ENCODE measurements at places on chromosomes 6 and 20. TPM values are rescaled to one million over a fixed set of nuclear protein-coding genes. Genes with fewer than 3 reads are reported as not detected.
A peak's percentile ranks its signal among the peaks of the same experiment; 100 is the strongest.

- no peak overlapping the region for H3K4me3 ChIP-seq
- H3K4me1 ChIP-seq, result no peaks in the 10 kb centered on the region
- H3K36me3 ChIP-seq, result no peaks in the 10 kb centered on the region
- DNase-seq, result no peak
- H3K27me3 ChIP-seq, result no peaks in the 10 kb centered on the region
Measured at GRCh38 chr20:19253316-19253715, 40.9 kb downstream of the SLC24A3 start.

DNA sequence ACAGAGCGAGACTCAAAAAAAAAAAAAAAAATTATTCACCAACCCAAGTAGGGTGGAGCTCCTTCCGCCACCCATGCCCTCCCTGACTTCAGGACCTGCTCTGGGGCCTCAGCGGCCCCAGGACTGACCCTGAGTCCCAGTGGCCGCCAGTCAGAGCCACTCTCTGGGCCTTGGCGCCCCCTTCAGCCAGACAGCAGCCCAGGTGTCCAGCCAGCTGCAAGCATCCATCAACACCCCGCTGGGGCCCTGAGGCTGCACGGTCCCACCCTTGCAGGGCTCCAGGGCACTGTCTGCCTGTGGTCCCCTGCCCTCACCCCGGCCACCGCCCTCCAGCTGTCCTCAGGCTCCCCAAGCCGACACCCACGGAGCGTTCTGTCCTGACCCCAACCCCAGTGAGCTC lies 11.4 kb upstream of the KCNQ2 start:
- H3K27me3 ChIP-seq, result peaks cover 41% of the 10 kb centered on the region
- no peak overlapping the region for H3K27ac ChIP-seq
- DNase-seq, result peak; percentile 51
- H3K4me1 ChIP-seq, result peaks cover 14% of the 10 kb centered on the region
- H3K36me3 ChIP-seq, result no peaks in the 10 kb centered on the region

GRCh38 chr20:8020314-8021079 lies 936 bp upstream of the TMX4 start:
- no peaks in the 10 kb centered on the region for H3K36me3 ChIP-seq
- DNase-seq, result no peak
- H3K27me3 ChIP-seq, result no peaks in the 10 kb centered on the region
- H3K27ac ChIP-seq, result no peak overlapping the region

GRCh38 chr6:156687789-156688619 lies 89.2 kb upstream of the ARID1B start:
- DNase-seq, result peak; percentile 56
- H3K4me1 ChIP-seq, result peaks cover 10% of the 10 kb centered on the region
- H3K27me3 ChIP-seq, result peaks cover 9% of the 10 kb centered on the region
- peak overlapping the region; percentile 69 for H3K4me3 ChIP-seq
- H3K27ac ChIP-seq, result no peak overlapping the region

GRCh38 chr20:48035961-48036731 lies 250.9 kb upstream of the SULF2 start:
- H3K36me3 ChIP-seq, result no peaks in the 10 kb centered on the region
- H3K27ac ChIP-seq, result no peak overlapping the region
- H3K4me1 ChIP-seq, result no peaks in the 10 kb centered on the region
- DNase-seq, result no peak
- H3K4me3 ChIP-seq, result no peak overlapping the region
- no peaks in the 10 kb centered on the region for H3K27me3 ChIP-seq

GRCh38 chr6:107819217-107819616 lies 4.9 kb downstream of the SCML4 start:
- no peaks in the 10 kb centered on the region for H3K36me3 ChIP-seq
- no peak for DNase-seq
- H3K4me1 ChIP-seq, result peaks cover 54% of the 10 kb centered on the region
- H3K4me3 ChIP-seq, result no peak overlapping the region
- H3K27me3 ChIP-seq, result no peaks in the 10 kb centered on the region

GRCh38 chr20:49595811-49596561 lies 28.0 kb upstream of the PTGIS start:
- H3K27me3 ChIP-seq, result no peaks in the 10 kb centered on the region
- no peak overlapping the region for H3K4me3 ChIP-seq
- no peak overlapping the region for H3K27ac ChIP-seq
- no peaks in the 10 kb centered on the region for H3K36me3 ChIP-seq
- no peak for DNase-seq
- peaks cover 7% of the 10 kb centered on the region for H3K4me1 ChIP-seq

DNA sequence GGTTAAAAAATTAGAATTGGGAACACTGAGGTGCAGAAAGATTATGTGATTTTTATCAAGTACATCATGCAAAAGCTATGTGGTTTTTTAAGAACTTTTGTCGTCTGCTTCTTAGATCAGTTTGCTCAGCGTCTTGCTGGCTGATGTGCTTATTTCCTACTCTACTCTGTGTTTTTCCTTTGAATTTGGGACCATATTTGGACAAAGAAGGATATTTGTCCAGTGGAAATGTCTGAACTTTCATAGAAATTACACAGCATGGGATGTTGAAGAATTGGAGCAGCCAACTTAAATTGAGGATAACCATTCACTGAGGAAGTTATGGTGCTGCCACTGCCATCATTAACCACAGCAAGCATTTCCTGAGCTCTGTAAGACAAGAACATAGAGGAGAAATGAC lies 252.8 kb upstream of the HS3ST5 start:
- H3K27me3 ChIP-seq, result no peaks in the 10 kb centered on the region
- H3K27ac ChIP-seq, result no peak overlapping the region
- no peaks in the 10 kb centered on the region for H3K36me3 ChIP-seq
- no peak overlapping the region for H3K4me3 ChIP-seq

- no peaks in the 10 kb centered on the region for H3K27me3 ChIP-seq
- no peak for DNase-seq
- H3K27ac ChIP-seq, result no peak overlapping the region
- no peak overlapping the region for H3K4me3 ChIP-seq
Measured at GRCh38 chr6:152605342-152605741, 31.8 kb downstream of the SYNE1 start.

DNA sequence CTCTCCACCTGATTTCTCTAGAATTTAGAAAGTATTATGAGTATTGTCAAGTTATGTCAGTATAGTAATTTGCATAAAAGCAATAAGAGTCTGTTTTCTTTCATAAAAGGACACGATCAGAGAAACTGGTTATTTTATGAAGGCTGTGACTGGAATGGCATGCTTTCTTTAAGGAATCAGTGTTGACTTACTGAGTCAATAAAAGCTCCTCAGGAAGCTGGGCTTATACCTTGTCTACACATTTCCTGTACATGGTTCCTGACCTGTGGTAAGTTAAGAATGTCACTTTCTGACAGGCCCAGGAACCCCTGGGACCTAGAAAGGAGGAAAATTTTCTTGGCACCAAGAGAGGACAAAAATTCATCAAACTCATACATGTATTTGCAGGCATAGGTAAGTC lies 1224.0 kb upstream of the ADGRB3 start:
- no peaks in the 10 kb centered on the region for H3K27me3 ChIP-seq
- no peaks in the 10 kb centered on the region for H3K4me1 ChIP-seq
- no peaks in the 10 kb centered on the region for H3K36me3 ChIP-seq

GRCh38 chr6:44161997-44162338 lies 3.3 kb downstream of the CAPN11 start:
- no peak overlapping the region for H3K4me3 ChIP-seq
- H3K27me3 ChIP-seq, result no peaks in the 10 kb centered on the region
- no peaks in the 10 kb centered on the region for H3K36me3 ChIP-seq
- no peak for DNase-seq

Gene SGK2
- 2.8 TPM for total RNA-seq

Gene PNPLA1
- total RNA-seq, result not detected

Gene SRPK1
- 105 TPM for total RNA-seq

Gene OXT
- not detected for total RNA-seq

Gene RHAG
- not detected for total RNA-seq

Gene KIAA1586
- 88.1 TPM for total RNA-seq

All from neural progenitor cell (in vitro differentiated cells).